Stimulated activated CD8-positive, alpha-beta memory T cell treated with anti-CD3 and anti-CD28 coated beads, Interleukin-4, amount 100 ng/mL, for 1 hour (primary cell): ENCODE measurements at places on chromosomes 2 and 18.

DNA sequence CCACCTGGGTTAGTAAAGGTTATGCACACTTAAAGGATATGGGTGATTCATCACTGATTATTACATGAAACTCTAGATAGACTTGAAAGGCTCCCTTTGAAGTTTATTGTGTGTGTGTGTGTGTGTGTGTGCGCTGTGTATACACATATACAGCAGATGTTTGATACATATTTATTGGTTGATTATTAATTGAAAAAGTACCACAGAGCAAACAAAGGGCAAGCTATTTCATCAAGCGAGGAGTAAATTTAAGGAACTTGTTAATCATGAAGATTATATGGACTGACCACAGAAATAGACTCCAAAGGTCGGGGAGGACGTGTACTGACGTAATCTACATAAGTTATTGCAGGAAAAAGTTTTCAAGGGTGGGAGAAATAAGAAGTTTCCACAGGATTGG is 617.4 kb upstream of the POU3F3 start:
- no peak for DNase-seq

- no peak for DNase-seq
These were observed 129.9 kb downstream of the MARCHF4 start for GRCh38 chr2:216242365-216242764.

- no peak for DNase-seq
These were observed 1.5 kb downstream of the ERBB4 start for GRCh38 chr2:212536817-212537725.

DNA sequence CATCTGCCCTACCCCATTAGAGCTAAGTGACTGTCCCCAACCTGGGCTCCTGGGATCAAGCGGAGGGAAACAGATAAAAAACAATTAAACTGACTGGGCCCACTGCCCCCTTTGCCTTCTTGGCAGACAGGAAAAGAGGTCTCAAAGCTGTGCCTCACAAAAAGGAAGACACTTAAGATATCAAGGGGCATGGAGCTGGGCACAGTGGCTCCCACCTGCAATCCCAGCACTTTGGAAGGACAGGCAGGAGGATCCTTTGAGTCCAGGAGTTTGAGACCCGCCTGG is 75.2 kb upstream of the SP3 start:
- DNase-seq, result no peak

DNA sequence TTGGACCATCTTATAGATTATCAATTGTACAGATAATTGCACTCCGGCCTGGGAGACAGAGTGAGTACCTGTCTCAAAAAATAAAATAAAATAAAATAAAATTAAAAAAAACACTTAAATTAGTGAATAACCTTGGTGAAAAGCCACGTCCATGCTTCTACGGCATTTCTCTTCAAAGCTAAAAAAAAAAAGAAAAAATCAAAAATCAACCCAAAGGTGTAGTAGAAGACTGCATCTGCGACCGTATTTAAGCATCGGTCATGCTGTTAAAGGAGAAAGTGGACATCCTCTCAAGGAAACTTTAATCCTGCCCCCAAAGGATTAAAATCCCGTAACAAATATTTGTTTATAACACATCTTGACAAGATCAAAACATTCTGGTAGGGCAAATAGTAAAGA is 350 bp upstream of the RNF138 start:
- DNase-seq, result no peak

- no peak for DNase-seq
These were observed 57.2 kb downstream of the CYBRD1 start for GRCh38 chr2:171579481-171579880.

DNA sequence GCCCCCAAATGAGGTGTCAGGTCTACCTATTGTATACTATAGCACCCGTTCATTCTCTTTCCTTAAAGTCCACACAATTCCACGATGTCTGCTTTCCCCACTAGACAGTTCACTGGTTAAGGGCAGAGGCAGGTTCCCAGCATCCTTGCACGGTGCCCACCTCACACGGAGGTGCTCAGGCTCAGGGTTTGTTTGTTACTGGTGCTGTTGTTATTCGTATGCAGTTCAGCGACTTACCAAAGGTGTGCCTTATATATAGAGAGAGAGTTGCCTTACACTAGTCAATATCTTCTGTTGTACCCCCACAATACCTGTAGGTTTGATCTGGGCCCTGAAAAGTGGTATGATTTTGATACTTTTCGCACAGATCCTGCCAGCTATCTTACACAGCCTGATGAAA is 30.6 kb downstream of the SLC3A1 start:
- no peak for DNase-seq

GRCh38 chr2:51256736-51257135 is 224.8 kb upstream of the NRXN1 start:
- DNase-seq, result no peak

DNA sequence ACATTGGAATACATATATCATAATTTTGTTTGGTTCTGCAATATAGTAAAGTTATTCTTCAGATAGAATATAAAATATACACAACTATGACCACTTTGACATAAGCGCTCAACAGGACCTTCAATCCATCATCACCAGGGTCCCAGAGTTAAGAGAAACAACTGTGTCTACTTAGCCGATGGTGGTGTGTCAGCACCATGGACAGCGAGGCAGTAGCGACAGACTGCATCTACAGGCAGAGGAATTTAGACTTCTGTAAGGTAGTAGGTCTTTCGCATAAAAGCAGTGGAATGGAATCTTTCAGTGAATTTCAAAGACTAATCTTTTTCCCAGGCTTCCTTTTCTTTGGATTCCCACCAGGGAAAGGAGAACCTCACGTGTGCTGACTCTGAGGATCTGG is 20.5 kb upstream of the LRPPRC start:
- DNase-seq, result no peak

DNA sequence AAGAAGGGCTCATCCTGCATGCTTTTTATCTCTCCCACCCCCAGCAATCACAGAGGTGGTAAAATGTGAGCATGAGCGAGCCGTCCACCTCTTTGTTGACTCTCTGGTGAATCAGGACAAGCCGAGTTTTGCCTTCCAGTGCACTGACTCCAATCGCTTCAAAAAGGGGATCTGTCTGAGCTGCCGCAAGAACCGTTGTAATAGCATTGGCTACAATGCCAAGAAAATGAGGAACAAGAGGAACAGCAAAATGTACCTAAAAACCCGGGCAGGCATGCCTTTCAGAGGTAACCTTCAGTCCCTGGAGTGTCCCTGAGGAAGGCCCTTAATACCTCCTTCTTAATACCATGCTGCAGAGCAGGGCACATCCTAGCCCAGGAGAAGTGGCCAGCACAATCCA is 19.5 kb downstream of the LIPG start:
- no peak for DNase-seq

DNA sequence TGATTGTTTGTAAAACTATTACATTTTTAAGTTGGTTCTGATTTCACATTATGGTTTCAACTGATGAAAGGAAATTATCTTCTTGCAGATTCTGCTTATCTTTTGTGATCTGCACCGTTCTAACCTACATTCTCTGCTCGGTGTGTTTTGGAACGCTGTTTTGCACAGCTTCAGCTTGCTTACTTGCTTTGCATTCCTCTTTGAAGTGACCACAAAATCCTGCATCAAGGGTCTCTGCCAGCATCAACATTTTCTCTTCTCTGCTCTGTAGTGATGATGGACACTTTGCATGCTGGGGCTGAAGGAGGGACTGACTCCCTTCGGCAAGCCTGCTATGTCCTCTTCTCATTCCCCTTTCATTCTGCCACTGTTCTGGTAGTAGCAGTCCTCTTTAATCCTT is 485.2 kb downstream of the FBXO15 start:
- no peak for DNase-seq

DNA sequence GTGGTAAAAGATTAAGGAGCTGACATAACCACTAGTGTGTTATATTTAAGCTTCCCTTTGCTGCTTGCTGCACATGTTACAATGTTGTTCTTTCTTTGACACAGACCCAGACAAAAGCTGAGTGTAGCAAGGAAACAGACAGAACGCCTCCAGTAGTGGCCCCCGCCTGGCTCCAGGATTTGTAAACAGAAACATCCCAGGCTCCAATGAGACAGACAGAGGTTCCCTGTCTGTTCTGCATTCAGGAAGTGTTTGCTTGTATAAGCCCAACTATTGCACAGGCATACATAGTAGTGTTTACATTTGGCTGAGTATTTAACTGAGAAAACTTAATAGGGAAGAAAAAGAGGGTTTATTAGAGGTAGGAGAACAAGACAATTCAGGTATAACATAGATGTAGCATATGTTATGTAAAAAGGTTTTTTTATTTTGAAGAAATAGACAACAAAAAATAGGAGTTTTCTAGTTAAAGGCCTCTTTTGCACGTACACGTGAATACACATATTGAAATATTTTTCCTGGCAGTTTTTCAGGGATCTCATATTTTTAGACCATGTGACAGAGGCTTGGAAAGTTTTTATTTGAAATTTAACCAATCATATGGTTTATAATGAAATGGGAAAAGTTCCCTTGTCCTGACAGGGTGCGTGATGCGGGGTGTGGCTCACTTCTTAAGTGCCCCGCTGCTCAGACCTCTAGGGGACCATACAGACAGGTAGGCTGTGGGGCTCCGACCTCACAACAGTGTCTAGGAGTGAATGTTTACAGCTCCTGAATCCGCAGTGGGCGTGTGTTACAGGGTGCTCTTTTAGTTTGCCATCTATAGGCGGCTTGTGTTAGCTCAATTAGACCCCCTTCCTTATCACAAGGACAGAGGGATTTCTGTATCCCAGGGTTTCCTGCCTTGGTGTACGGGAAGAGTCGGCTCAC is 118.4 kb downstream of the BMPR2 start:
- DNase-seq, result no peak

DNA sequence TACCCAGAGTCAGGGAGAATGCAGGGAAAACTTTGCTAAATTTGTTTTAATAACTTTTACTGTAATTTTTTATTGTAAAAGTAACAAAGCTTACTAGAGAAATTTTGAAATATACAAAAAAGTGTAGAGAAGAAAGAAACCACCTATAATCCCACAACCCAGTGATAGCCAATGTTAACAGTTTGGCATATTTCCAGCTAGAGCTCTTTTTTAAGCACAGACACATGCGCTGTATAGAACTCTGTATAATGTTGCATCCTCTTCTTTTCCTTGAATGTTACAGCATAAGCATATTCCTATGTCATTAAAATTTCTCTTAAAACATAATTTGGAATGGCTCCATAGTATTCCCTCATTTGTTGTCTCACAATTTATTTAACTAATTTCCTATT is 37.4 kb upstream of the EPAS1 start:
- DNase-seq, result no peak

DNA sequence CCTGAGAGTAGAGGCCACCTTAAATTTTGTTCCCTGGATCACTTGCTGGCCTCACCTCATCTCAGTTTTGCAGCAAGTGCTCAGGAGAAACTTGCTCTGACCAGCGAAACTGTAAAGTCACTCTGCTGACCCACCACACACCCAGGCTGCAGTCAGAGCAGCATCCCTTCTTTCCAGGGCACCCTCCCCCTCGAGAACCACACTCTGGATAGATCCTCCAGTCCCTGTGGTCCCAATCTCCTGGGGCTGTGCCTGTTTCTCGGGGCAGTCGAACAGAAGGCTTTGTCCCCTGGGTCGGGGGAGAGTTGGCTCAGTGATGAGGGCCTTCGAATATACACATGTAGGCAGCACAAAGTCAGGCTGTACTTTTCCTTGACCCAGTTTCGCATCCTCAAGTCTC is 18.4 kb downstream of the ST8SIA5 start:
- DNase-seq, result no peak

DNA sequence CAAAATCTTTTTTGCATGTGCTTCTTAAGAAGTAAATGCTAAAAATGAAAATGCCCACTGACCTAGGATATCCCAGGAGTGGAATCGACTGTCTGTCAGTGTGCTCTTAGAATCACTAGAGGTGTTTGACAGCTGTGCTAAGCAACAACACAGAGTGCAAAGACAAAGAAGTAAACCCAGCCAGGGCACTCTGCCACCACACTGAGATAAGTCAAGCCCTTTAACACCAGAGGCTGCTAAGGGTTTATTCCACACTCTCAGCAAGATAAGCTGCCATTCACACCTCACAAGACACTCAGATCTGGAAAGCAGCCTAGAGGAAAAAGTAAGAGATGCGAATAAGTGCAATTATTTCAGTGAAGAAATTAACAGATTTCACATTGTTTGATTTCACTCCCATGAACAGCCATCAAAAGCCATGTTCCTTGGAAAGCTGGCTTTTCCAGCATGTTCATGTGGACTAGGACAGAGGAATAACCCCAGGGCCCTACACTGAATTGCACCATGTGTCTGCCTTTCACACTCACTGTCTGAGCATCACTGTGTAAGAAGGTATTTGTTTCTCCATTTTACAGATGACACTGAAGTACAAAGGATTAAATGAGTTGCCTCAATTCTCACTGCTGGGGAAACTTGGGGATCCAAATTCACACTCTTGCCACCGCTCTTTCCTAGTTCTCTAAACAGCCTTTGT is 6.0 kb upstream of the BMP10 start:
- DNase-seq, result no peak

- no peak for DNase-seq
These were observed 458.3 kb upstream of the SLC14A2 start for GRCh38 chr18:45156946-45157345.

GRCh38 chr2:13102397-13103063 is 385.8 kb downstream of the TRIB2 start:
- DNase-seq, result no peak

GRCh38 chr2:240873098-240873788 is 4.6 kb downstream of the AGXT start:
- DNase-seq, result no peak

DNA sequence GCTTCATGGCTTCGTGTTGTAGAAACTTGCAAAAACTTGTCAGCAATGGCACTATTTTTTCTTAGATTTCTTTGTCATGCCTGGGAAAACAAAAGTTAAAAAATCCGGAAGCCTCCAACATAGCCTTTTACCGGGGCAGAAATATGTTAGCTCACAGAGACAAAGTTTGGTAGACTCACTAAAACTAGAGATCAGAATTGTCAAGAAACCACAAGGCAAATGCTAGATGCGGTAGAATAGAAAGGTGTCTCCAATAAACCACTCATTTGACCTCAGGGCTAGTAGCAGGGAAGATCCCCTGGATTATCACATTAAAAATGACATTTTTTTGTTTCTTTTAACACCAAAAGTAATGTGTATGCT is 405 bp downstream of the CASP10 start:
- DNase-seq, result no peak

- DNase-seq, result no peak
These were observed 511.3 kb upstream of the FAM98A start for GRCh38 chr2:34110392-34110791.

- DNase-seq, result no peak
These were observed 72.6 kb upstream of the MCFD2 start for GRCh38 chr2:46988230-46988629.

- DNase-seq, result no peak
These were observed 36.5 kb downstream of the EFR3B start for GRCh38 chr2:25078170-25079049.
